Activated naive CD4-positive, alpha-beta T cell treated with anti-CD3 and anti-CD28 coated beads, Interleukin-2, amount 50 U/mL, for 16 hours (primary cell): ENCODE measurements at places on chromosomes 4 and X.
A peak's percentile ranks its signal among the peaks of the same experiment; 100 is the strongest.

DNA sequence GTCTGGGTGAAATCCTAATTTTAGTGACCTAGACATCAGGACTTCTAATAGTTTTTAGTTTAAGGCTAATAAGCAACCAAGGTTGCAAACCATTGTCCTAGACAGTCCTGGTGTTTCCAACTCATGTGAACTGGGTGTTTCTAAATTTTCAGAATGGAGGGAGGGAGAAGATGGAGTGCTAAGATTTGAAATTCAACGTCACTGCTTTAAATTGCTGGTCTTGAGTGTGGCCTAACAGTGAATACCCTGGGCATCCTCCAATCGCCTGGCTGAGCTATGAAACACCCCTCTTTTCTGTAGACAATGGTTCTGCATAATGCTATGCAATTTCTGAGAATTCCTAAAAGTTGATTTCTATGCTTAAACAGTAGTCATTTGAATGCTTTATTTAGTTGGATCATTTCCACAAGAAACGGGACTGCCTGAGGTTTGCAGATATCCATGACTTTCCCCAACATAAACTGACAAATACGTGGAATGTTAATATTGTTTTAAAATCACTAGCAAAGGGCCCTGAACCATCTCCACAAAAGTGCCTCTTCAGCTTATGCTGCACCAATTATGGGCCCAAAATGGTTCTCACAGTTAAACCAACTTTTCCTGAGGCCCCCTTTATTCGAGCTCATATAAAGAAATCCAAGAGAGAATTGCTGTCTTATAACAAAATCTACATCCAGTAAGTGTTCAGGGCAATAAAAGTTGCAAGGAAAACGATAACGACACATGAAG, 1.1 kb downstream of the FBXL5 start:
- DNase-seq, result no peak

- no peak for DNase-seq
These were observed 203.0 kb downstream of the AFAP1 start for GRCh38 chr4:7736436-7737267.

DNA sequence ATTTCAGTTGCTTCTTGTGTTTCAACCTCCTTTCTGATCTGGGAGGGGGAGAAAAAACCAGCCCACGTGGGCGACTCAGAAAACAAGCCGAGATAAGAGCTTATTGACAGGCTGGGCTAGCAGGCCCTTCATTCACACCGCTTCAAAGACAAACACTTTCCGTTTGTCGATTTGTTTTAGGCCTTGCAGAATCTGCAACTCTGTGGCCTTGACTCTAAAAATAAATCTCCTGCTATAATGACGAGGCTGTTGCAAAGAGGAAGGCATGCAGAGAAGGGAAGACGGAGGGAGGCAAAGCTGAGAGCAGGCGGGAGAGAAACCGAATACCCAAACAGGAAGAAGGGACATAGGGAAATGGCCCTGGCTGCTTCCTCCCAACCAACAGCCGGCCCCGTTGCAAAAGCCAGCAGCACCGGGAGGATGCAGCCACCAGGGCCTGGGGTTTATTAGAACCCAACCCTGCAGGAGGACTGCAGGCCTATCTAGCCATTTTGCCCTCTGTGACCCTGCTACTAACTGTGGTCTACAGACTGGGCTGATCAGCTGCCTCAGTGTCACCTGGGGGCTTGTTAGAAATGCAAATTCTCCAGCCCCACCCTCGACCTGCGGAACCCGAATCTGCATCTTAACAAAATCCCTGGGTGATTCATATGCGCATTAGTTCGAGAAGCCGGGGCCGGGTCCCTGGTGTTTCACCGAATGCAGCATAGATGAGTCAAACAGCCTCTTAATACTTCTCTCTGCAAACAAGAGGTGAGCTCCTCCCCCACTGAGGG, 325.5 kb downstream of the BCOR start:
- DNase-seq, result peak; percentile 74

DNA sequence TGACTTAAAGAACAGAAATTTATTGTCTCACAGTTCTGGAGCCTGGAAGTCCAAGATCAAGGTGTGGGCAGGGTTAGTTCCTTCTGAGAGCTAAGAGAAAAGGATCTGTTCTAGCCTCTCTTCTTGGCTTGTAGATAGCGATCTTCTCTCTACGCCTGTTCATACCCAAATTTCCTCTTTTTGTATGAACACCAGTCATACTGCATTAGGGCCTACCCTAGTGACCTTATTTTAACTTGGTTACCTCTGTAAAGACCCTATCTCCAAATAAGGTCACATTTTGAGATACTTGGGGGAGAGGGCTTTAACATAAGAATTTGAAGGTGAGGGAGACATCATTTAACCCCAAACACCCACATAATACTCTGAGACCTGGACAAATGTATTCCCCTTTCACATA, 55.6 kb upstream of the SPP1 start:
- DNase-seq, result no peak

- DNase-seq, result no peak
These were observed 3.8 kb upstream of the DCAF4L1 start for GRCh38 chr4:41977709-41978108.

- no peak for DNase-seq
These were observed 118.8 kb downstream of the FAM13A start for GRCh38 chr4:88938138-88938537.

GRCh38 chrX:38803243-38803587, 2.0 kb downstream of the MID1IP1 start:
- DNase-seq, result peak; percentile 10
